ENCODE measurements at places on chromosomes 2 and 18.

DNA sequence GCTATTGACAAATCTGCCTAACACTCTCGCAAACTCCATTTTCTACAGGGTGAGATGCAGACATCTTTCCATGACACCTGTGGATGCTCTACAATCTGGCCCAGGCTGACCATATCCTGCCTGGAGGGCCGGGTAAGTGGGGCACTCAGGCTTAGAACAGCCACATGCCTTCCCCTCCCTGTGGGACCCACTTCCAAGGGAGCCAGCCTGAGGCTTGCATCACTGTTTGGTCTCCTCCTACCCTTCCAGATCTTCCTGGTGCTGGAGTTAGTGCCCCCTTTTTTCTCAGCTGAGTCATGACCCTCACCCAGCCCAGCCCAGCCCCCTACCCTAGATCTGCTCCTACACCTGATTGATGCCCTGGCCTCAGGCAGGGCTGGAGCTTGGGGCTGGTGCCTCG is 150.2 kb upstream of the MSH6 start:
- DNase-seq: no peak

DNA sequence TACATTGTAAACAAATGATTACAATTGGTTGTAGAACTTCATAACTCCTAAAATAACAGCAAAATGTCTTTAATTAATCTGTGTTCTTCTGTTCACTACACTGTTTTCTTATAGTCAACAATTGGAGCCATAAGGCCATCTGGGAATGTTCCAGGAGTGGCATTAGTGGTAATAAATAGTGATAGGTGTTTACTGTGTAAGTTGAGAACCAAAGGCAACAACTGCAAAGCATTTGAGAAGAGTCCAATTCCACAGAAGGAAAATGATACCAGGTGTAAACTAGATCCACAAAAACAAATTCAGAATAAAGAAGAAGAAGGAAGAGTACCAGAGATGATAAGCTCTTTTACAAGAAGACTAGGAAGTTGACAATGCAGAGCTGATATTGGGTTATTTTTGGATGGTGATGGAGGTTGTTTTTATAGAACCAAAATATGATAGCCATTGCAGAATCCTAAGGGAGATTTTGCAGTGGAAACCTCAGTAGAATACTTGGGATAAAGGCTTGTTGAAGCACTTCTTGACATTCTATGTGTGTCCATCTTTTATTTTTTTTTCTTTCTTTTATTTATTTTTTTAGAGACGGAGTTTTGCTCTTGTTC is 52.9 kb downstream of the ANTXR1 start:
- DNase-seq: no peak

- no peak for DNase-seq
These were observed 5.6 kb downstream of the WNT10A start for GRCh38 chr2:218885981-218886947.

GRCh38 chr18:36200354-36200771 is 13.1 kb downstream of the MOCOS start:
- no peak for DNase-seq

DNA sequence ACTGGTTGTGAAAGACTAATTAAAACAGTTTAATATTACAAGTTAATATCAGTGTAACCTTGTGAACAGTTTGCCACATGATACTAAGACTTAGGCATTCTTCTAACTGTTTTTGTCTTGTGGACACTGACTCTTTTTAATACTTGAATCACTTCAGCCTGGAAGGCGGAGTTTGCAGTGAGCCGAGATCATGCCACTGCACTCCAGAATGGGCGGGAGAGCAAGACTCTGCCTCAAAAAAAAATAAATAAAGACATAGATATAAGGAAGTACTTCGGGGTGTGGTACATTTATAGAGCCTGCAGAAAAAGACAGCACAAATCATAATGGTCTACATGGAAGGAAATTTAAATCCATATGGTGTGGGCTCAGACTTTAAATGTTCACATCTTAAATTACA is 300.4 kb upstream of the NETO1 start:
- DNase-seq: no peak

DNA sequence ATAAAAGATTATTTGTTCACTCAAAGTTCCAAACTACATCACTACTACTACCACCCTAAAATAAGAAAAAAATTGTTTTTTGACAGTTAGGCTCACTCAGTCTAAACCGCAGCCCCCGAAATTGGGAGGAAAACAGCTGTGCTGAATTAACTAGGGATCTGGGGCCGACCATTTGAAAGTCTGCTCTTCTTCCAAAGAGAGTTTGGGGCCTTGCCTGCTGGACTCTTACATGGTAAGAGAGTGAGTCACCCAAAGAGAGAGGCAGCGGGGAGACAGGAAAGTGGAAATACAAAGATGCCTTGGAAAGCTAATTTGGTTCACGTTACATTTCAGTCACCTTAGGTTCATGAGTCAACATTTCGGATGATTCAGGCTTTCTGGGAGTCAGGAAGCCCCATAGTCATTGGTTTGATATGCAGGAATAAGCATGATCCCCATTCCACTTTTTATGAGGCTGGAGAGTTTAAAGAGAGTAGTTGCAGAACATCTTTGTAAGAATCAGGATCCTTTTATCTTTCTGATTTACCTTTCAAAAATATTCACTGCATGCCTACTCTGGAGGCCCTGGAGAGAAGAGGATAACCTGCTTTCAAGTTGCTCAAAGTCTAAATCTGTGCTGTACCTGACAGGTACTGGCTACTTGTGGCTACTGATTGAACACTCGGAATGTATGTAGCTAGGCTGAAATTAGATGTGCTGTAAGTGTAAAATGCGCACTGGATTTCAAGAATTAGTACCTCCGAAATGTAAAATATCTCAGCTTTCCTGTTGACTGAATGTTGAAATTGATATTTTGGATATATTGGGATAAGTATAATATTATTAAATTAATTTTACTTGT is 995 bp upstream of the RTN4 start:
- no peak for DNase-seq

- DNase-seq: no peak
These were observed 188.5 kb downstream of the HDAC4 start for GRCh38 chr2:239212121-239212928.

- DNase-seq: no peak
These were observed 4.9 kb upstream of the CHN1 start for GRCh38 chr2:175009917-175010621.

DNA sequence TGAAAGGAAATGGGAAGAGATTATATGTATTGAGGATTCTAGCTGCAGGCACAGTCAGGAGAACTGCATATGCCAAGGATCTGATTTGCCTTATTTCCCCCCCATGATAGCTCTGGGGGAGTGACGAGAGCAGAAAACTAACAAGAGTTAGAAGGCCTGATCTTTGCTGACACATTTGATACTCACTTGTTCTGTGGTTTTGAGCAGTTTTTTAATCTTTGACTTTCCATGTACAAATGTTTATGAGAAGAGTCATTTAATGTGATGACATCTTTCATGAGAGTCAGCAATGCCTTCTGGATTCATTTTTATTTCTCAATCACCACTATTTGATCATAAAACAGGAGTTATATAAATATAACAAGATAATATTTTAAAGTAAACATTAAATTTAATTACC is 12.7 kb upstream of the SERPINB7 start:
- no peak for DNase-seq

DNA sequence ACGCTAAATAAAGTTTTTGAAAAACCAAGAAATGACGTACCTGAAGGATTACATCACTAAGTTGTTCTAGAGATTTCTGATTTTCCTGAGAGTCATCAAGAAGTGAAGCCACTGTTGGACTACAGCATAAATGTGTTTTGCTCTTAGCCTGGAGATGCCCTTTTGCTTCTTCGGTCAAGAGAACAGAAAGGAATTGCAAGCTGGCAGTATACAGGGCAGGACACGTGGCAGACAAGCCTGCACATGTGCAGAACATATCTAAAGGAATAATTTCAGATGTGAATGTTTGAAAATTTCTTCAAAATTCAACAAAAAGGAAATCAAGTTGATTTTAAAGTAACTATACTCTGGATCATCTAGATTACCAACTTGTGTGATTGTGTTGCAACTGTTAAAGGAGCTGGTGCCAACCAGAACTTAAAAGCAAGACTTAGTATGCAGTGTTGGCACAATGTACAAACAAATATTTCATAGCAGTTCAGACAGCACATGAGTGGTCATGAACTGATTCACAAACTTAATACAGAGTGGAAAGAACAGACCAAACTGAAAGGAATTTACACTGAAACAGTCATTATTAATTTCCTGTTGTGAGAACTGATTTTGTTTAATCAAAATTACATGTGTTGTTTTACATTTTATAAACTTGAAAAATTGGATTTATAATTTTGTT is 100.4 kb upstream of the CD226 start:
- DNase-seq: no peak

GRCh38 chr2:109482361-109482861 is 131.4 kb downstream of the SEPTIN10 start:
- DNase-seq: no peak

DNA sequence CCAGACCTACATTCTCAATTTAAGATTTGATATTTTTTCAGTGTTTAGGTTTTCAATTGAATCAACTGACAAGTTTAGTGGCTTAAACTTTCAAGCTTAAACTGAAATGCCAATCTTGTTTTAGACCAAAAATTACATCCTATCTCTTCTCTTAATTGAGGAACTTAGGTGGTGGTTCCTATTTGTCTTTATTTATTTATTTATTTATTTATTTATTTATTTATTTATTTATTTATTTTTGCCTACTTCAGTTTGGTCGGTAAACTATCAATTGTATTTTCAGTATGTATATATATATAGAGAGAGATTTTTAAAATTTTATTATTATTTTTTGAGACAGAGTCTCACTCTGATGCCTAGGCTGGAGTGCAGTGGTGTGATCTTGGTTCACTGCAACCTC is 68.1 kb downstream of the NEDD4L start:
- DNase-seq: no peak

GRCh38 chr18:9330419-9330818 is 4.2 kb upstream of the TWSG1 start:
- DNase-seq: no peak

GRCh38 chr2:122333932-122334331 is 578.5 kb downstream of the TSN start:
- DNase-seq: no peak

- DNase-seq: no peak
These were observed 242.3 kb upstream of the FOSL2 start for GRCh38 chr2:28150236-28150915.

DNA sequence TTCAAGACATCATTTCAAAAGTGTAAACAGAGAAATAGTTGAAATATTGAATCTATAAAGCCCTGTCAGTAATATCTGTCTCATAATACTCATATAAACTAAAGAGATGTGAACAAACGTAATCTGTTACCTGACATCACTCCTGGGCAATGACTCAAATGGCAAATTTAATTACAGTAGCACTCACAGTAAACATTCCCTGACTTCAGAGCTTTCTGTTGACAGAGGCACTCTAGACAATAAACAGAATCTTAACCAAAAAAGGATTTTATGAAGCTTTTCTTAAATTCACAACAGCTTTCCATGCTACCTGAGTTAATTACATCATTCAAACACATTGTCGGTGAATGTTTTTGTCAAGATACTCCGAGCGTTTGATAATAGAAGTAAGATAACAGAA is 128.1 kb upstream of the PDE1A start:
- DNase-seq: no peak

GRCh38 chr2:170816504-170817092 is at the start of gene GAD1:
TSS of gene GAD1 (plus strand) at chr2:170816887. CDS start at chr2:170818592, 1,705 bp downstream.
- DNase-seq: peak; percentile 34

- no peak for DNase-seq
These were observed 825.5 kb upstream of the ACVR2A start for GRCh38 chr2:147019311-147019710.

- no peak for DNase-seq
These were observed 89.2 kb downstream of the SOCS6 start for GRCh38 chr18:70377857-70378701.

DNA sequence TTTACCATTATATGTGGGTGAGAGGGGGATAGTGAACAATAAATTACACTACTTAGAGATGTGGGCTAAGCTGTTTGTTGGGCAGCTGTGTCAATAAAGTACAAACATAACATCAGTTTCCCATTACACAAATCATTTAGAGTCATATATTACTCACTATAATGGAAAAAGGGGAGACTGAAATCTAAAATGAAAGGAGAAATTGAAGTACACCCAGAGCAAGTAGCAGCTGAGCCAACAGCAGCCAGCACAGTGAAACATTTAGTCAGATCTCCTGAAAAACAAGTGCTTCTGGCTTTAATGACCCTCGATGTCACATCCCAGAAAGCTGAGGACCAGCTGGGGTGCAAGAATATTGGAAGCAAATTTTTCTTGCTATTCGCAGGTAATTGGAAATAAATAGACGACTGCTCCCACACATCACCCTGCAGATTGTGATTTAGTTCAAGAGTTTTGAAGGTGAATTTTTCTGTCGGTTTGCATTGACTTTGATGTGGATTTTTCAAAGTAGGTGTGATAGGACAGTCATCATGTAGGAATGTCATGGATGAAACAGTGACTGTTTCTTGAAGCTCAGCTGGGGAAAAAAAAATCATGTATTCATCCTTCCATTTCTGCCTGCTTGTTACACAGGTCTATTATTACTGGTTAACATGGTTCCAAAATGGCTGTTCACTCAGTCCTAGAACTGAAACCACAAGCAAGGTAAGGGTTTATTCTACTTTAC is 1607.3 kb upstream of the CELF4 start:
- DNase-seq: no peak

DNA sequence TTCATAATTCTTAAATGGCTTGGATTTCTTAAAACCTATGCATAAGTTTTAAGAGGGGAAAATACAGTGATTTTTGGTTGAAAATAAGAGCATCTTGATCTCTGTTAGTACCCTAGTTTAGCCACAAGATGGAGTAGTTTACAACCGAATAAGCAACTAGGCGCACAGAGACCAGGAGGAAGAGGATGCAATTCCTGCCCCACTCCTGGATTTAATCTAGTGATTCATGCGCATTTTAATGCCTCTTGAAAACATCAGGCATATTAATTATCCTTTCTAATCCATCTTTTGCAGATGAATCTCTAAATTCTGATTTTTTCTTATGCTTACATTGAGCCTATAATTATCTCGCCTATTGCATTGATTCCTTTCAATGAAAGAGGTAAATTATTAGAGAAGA is 76.7 kb downstream of the MRPS9 start:
- DNase-seq: no peak

DNA sequence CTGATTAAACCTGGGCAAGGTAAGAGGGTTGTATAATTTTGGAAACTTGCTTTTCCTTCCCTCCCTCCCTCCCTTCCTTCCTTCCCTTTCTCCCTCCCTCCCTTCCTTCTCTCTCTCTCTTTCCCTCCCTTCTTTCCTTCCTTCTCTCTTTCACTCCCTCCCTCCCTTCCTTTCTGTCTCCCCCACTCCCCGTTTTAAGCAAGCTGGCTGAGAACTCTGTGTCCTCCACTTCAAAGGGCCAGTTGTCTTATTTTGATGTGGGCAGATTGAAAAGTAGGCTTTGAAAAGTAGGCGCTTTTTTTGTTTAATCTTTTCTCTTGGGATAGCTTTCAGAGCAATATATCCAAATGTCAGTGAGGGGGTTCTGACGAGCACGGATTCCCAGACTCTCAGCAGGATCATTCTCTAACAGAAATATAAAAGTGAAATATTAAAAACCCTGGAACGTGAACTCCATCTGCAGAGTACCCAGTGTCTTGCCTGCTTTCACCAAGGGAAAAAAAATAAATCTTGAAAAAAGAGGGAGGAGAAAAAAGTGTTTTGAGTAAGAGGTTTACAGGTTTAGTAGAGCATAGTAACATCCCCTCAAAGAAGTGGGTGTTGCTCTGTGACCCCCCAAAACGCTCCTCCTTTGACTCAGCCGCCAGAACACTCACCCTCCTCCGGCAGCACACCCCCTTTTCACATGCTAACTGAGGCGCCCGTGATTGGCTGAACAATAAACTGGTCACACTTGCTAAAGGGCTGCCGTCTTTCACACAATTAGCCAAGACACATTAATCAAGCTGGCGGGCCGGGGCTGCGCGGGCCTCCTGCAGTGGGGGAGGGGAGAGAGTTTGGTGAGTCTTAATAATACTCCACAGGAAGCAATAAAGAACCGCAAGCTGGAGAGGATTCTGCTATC is 52.2 kb downstream of the CDK15 start:
- DNase-seq: no peak
